Activated CD4-positive, alpha-beta T cell treated with anti-CD3 and anti-CD28 coated beads, Interleukin-2, amount 10 ng/mL, durations not matched to agents 24 days and 14 days (primary cell): ENCODE measurements at places on chromosomes 5 and 9.

DNA sequence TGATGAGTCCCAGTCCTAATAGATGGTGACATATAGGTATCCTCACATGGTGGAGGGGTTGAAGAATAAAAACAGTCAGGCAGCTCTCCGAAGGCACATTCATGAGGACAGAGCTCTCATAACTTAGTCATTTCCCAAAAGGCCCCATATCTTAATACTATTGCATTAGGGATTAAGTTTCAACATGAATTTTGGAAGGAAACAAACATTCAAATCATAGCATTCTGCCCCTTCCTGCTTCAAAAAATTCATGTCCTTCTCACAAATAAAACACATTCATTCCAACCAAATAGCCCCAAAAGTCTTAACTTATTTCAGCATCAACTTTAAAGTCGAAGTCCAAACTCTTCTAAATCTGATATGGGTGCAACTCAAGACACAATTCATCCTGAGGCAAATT is 277.2 kb upstream of the NR4A3 start:
- DNase-seq, result no peak

GRCh38 chr5:38465061-38465460 is 91.4 kb downstream of the LIFR start:
- DNase-seq, result no peak

GRCh38 chr5:134227259-134227658 is 1.4 kb upstream of the PPP2CA start:
- peak; percentile 68 for DNase-seq

GRCh38 chr9:108850293-108850897 is 5.4 kb downstream of the ACTL7B start:
- no peak for DNase-seq

- peak; percentile 69 for DNase-seq
Observed at GRCh38 chr5:132962429-132963021, 909 bp downstream of the AFF4 start.

- peak; percentile 93 for DNase-seq
Observed at GRCh38 chr5:142699184-142699720, 13.4 kb upstream of the FGF1 start.

DNA sequence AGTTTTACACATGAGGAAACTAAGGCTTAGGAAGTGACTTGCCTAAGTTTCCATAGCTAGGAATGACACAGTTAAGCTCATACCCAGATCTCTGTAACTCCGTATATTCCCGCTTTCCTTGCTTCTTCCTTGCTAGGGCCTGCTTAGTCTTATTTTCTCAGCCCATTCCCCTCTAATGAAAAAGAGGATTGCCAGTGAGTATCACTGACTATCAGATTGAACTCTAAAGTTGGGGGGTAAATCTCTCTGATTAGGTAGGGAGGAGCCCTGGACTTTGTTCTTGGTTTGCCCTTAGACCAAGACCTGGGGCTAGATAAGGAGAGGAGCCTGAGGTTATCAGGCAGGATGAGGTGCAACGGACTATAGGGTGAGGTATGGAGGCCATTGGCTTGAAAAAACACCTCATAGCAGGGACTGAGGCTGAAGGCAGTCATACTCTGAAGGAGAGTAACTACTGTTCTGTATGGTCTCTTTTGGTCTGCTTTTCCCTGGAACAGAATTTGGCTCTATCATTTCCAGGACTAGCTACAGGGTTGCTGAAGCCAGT is 2.5 kb downstream of the TRIM32 start:
- peak; percentile 51 for DNase-seq

- no peak for DNase-seq
Observed at GRCh38 chr5:116646611-116647289, 72.1 kb upstream of the SEMA6A start.

DNA sequence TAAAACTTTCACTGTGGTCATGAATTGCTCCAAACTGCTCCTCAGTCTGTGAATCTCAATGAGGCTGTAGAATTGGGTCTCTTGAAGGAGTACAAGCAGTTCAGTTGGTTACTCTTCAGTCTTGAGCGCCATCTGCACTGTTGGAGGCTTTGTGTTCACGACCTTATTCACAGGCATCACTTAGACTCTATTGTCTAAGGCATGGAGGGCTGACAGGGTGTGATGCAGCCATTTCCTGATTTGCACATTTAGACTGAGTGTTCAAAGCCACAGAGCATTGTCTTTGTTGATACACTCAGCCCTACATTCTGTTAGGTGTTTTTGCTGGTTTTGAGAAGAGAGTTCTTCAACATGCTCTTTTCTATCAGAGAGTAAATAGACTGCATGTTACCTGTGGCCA is 355.9 kb upstream of the RIOK2 start:
- DNase-seq, result no peak

DNA sequence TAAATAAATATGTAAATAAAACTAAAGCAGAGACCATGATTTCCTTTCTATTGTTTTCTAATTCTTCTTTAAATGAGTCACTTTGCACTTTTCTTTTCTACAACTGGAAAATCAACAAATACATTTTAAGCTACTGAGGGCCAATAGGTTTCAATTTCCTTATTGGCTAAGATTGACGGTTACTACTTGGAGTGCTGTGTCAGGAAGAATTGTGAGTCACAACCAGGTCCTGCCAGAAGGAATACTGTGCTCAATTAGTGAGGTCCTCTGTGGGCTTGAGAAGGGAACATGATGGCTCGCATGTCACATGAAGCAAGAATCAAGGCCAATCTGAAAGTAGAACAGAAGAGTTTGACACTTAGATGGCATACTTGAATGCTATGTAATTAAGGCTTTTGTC is 110.8 kb downstream of the HMHB1 start:
- DNase-seq, result no peak

- DNase-seq, result no peak
Observed at GRCh38 chr9:120447959-120448500, 131.9 kb downstream of the CDK5RAP2 start.

DNA sequence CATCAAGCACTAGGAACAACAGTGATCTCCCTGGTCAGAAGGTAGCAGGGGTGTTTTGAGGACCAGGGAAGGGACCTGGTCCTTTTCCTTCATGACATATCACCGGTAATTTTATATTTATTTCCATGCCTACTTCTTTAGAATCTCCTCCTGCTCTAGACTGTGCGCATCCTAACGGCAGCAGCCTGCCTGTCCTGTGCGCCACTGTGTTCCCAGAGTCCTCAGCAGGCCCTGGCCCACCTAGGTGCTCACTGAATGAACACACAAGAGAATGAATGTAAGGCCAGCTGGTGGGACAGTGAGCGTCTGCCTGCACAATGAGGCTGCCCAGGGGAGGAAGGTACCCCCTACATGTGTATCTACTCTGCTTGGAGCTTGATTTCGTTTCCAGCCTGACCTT is 51.5 kb downstream of the C5orf15 start:
- no peak for DNase-seq

- DNase-seq, result no peak
Observed at GRCh38 chr5:151255621-151256286, 2.8 kb downstream of the GM2A start.

GRCh38 chr5:81314581-81314980 is 13.2 kb downstream of the ZCCHC9 start:
- no peak for DNase-seq

- no peak for DNase-seq
Observed at GRCh38 chr9:137390553-137391410, 32.2 kb downstream of the EXD3 start.

GRCh38 chr9:124077915-124078572 is 66.5 kb downstream of the LHX2 start:
- no peak for DNase-seq

DNA sequence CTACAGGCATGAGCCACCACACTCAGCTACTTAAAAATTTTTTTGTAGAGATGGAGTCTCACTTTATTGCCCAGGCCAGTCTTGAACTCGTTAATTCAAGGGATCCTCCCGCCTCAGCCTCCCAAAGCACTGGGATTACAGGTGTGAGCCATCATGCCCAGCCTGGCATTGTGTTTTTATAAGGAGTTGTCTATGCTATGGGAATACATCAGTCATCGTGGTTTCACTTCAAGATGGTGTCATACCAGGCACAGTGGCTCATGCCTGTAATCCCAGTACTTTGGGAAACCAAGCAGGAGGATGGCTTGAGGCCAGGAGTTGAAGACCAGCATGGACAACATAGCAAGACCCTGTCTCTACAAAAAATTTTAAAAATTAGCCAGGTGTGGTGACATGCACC is 49.7 kb downstream of the CYSTM1 start:
- DNase-seq, result no peak

DNA sequence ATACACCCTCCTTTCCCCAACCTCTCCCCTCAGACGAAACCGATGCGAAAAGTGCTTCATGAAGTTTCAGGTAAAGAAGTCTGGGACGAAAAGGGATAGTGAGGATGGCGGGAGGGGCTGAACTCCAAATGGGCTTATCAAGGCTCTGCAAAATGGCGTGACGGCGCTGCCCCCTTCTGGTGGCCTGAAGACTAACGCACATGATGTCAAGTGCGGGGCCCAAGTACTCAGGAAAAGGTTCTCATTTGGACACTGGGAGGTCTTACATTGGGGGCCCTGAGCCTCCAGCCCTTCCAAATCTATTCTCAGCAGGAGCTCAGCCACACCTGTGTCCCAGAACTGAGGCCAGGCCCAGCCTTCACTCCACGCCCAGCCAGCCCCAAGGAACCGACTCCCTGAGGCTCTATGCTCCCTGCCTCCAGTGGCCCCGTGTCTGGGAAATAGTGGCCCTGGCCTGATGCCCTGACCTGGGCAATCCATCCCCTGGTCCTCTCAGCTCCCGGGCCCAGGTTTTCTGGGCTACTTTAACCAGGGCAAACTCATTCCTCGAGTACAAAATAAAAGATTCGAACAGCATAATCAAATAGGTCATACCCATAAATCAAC is 119.9 kb downstream of the KCNIP1 start:
- DNase-seq, result peak; percentile 69

DNA sequence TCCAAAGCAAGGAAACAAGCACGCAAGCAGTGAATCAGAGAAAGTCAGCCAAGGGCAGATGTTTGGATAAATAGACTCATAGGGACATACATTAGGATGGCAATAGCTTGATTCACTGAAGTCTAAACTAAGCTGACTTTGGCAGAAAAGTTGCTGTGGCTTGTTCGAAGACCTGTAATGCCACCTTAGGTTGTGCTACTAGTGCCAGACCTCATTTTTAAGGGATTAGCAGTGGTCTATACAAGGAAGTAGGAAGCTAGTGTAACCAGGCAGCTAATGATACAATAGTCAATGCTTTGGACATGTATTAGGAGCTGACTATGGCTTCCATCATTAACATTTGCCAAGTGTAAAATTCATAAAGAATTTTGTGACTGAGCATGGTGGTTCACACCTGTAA is 63.1 kb downstream of the FCHO2 start:
- no peak for DNase-seq

- no peak for DNase-seq
Observed at GRCh38 chr9:95551406-95551805, 34.6 kb upstream of the PTCH1 start.

DNA sequence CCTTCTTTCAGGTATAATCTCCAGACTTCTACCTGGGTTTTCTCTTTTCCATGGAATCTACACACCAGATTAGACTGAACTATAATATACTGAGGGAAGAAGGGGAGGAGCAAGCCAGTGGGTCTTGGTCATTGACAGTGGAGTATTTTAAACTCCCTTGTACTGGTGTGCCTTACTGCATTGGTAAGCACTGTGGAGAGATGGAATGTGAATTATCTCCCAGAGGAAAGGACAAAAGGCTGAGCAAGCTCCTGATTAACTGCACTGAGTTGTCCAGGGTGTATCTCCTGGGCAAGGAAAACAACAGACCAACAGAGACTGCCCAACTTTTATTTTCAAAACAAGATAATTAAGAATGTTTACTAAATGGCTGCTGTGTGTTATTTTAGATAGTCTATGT is 29.8 kb upstream of the SLCO6A1 start:
- no peak for DNase-seq

- no peak for DNase-seq
Observed at GRCh38 chr5:14507156-14507941, 74.2 kb upstream of the OTULINL start.

- DNase-seq, result no peak
Observed at GRCh38 chr5:150020249-150020648, 19.7 kb downstream of the HMGXB3 start.

GRCh38 chr5:132635873-132636272 is 22.1 kb upstream of the IL13 start:
- DNase-seq, result peak; percentile 77

DNA sequence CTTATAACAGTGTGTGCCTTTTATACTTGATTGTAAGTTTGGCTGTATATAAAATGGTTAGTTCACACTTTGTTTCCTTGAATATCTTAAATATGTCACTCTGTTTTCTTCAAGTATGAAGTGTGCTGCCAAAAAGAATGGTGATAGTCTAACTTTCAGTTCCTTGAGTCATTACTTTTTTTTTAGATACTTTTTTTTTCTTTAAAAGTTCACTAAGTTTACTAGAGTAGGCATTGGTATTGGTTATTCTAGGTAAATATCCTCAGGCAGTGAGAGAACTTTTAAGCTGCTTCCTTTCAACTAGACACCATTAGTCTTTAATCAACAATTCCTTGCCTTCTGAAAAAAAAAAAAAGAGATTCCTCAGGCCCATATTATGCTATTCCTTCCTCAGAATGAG is 41.9 kb downstream of the SPEF2 start:
- no peak for DNase-seq

GRCh38 chr9:110543631-110544051 is 35.9 kb downstream of the SVEP1 start:
- no peak for DNase-seq

DNA sequence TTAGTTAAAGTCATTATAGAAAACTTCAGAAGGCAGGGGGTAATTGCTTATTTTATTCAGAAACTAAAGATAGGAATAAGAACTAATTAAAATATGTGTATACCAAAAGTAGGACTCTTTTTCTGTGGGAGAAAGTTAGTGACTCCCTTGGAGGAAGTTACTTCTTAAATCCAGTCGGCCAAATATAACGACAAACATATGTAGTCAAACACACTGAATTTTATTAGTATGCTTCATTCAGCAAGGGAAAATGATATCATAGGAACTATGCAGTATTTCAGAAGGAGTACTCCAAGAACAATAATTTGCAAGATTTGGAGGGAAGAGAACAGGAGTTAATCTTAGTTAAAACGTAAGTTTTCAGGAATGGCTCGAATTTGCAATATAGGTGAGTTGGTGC is 432.6 kb downstream of the CYLC2 start:
- no peak for DNase-seq

GRCh38 chr5:147406636-147407035 is 103.2 kb downstream of the DPYSL3 start:
- DNase-seq, result no peak

GRCh38 chr5:144800169-144800568 is 629.5 kb downstream of the KCTD16 start:
- DNase-seq, result no peak

DNA sequence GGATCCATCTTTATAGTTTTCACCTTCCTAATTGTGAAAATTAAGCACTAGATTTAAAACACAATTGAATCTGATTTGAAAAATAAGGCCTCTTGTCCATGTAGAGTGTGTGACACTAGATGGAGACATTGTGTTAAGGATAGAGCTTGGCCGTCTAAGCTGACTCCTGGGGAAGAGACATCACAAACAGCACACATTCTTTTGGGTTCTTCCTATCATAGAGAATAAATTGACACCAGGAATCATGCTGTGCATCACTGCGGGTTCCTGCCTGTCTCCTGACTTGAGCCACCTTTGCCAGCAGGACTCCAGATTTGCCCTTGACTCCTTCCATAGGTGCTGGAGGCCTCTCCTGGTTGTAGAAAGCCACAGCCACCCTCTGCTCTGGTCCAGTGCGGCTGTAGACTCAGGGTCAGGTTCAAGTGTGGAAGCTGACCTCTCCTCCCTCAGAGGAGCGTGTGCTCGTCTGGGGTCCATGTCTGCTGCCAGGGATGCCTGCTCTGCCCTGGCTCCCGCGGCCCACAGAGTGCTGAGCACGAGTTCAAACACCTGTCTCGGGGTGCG is 11.2 kb downstream of the ROPN1L start:
- DNase-seq, result peak; percentile 83
